Testis (tissue), 5 donors: ENCODE measurements at places on chromosomes 7 and 10.
A peak's percentile ranks its signal among the peaks of the same experiment; 100 is the strongest.

DNA sequence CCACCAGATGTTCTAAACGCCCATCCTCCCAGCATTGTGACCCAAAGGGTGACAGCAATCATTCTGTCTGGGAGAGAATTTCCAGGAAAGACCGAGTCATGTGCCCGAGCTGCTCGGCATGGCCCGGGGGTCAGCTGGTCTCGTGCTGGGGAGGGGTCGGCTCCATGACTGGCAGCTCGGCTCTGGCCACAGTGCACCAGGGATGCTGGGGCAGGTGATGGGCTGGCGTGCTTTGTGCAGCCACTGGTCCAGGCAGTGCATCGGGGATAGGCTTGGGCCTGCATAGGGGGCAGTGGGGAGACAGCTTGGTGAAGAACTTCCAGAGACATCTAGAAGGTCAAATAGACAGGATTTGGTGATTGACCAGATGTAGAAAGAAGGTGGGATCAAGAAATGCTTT, 39.2 kb upstream of the PSMG3 start:
- no peak for DNase-seq

DNA sequence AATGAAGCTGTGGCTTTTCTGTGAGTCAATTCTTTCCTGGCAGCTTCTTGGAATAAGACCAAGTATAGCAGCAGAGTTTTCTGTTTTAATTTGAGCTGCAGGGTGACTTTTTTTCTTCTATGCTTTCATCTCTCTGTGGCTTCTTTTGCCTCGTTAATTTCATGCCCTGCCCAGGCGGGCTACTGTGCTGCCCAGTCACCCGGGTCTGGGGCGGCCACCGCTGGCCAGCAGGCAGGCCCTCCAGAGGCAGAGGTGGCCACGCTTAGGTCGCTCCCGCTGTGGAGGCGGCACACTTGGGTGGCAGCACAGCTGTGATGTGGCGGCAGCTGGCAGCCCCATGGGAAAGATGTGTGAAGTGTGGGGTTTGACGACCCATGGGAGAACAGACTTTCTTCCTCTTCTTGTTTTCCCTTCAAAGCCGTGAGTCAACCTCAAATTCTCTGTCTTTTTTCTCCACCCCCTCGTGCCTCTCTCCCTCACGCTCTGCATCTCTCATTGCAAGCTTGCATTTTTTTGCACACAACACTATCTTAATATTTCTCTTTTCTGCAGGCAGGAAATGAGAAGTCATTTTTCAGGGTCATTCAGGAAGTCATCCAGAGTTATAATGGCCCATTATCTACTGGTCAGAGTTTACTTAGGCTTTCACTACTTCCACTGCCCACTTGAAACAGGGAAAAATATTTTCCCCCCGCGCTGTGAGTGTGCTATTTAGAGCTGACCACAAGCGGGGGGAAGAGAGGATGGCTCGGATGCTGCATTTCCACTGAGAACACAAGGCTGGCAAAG, 67.8 kb downstream of the EGFR start:
- DNase-seq: no peak

DNA sequence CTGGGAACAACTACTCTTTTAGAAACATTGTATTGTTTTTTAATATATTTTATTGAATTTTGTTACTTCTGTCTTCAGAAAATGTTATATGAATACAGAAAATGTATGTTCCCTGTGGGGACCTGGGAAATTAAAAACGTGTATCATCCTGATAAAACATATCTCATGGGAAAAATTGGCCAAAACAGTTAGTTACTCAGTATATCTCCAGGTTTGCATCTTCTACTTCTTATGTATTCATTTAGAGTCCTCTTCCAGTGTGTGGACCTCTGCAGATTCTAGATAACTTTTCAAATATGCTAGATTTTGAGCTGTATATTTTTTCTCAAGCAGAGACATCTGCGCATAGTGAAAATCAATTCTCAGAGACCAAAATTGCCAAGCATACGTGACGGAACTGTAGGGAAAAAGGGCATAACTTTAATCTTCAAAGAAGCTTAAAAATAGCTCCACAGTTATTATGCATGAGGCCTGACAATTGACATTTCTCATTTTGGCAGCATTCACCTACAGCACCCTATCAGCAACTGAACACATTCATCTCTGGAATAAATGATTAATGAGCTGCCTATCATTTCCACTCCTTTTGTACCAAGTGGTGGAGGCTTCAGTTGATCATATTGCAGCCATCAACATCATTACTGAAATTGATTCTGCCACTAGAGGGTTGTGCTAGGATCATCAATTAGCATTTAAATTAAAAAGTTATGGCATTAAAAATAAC, 26.4 kb upstream of the UMAD1 start:
- no peak for DNase-seq

GRCh38 chr10:6014241-6014761, 37.0 kb upstream of the IL15RA start:
- peak; percentile 82 for DNase-seq

GRCh38 chr10:116307455-116307854, 16.8 kb upstream of the CCDC172 start:
- DNase-seq: no peak

DNA sequence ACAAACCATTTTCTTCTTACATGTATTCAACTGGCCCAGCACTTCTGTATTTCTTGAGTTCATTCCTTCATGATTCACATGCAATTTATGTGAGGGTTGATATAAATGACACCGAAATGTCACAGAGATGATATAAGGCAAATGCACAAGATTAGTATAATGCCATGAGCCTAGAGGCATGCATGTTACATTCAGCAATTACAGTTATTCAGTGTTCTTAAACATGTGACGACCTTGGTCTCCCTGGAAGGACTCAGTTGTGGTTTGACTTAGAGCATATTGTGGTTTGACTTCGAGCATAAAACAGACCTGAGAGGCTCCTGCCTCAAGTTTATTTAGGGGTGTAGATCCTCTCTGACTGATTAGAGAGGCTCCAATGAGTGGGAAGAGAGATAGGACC, 752.1 kb upstream of the POM121L12 start:
- DNase-seq: no peak

DNA sequence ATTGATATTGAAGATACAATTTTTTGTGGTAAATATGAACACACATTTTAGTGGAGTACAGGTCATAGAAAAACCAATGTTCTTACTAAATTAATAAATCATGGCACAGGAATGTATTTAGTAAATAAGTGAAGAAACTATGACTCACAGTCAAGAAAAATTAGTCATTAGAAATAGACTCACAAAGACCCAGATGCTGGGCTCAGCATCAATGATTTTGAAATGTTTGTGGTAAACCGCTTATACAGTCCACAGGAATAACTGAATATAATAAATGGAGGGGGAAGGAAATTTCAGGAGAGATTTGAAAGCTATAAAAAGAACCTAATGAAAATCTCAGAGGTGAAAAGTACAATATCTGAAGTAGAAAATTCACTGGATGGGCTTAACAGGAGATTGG, 138.3 kb upstream of the ADCY1 start:
- no peak for DNase-seq

GRCh38 chr7:110888641-110889040, 202.3 kb upstream of the LRRN3 start:
- DNase-seq: no peak

- DNase-seq: no peak
Observed at GRCh38 chr10:79181227-79181626, 112.5 kb downstream of the ZMIZ1 start.

GRCh38 chr10:80155696-80156215, 23.2 kb downstream of the PLAC9 start:
- DNase-seq: no peak

DNA sequence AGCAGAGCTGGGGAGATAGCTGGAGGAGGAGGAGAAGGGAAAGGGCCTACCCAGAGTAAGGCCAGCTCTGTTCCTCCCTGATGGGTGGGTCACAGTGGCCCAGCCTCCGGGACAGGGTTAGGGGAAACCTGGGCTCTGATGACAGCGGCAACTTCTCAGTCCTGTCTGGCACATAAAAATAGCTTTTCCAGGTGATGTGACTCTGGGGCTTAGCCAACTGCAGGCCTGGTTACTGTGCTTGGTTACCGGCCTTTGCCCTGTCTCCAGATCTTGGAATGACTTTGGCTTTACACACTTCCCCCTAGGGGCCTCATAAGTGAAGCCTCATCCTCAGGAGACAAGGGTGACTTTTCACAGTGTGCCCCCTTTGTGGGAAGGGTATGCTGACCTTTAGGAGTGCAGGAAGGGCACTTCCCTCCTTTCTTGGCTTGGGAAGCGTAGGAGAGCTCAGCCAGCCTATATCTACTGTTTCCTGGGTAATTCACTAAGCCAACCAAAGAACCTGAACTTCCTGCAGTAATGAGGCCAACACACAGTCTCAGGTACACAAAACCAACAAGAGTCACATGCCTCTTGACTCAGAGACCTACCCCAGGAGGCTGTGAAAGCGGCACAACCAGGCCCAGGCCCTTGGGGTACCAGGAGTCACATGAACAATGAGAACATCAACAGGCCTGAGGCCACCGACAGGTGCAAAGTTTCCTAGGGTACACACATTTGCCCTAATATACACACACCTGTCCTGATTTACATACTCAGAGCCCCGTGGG, 11.7 kb upstream of the HILPDA start:
- DNase-seq: no peak
